ENCODE measurements at places on chromosomes 11 and 22. TPM values are rescaled to one million over a fixed set of nuclear protein-coding genes. Genes with fewer than 3 reads are reported as not detected.
A peak's percentile ranks its signal among the peaks of the same experiment; 100 is the strongest.

DNA sequence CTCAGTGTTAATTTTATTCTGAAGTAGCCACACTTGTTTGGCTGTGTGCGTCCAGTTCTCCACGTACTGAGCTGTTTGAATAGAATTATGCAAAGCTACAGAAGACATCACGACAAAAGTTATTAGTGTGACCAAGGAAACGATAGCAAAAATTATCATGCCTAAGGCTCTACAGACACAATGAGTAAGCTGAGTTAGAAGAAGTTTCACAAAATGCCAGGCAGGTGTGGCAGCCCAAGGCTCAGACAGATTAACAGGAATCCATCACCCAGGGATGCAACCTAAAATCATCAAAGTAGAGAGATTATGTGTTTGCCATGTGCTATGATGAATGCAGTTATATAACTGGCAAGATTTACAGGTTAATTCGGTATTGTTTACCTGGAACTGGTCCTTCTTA, 73.1 kb upstream of the INCENP start:
- no peak for DNase-seq

- no peak for DNase-seq
These were observed 62.2 kb downstream of the PARVA start for GRCh38 chr11:12439615-12440014.

DNA sequence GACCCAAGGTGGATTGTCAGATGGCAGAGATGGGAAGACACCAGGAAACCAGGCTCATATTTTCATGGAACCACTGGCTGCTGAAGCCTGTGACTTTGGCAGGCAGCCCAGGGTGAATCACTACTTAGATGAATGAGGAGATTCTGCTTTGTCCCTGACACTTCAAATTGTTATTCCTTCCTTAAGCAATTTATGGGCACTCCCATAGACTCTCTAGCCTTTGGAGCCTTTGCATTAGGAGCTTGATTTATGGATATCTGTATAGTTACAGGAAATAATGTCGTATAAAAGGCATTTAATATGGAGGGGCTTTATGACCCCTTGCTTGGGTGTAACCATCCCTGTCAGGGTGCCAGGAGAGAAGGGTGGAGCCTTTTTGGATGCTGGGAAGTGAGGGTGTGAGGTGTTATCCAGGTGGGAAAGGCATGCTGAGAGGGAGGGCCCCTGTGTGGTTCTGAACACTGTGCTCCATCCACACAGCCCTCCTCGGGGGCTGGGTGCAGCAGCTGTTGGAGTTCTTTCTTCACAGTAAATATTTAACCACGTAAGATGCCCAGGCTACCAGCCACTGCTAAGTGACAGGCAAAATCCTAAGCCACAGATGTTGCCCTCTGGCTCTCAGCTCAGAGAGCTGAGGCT, 35.3 kb downstream of the IL18 start:
- DNase-seq: peak; percentile 26

GRCh38 chr11:118689503-118689851, 10.0 kb upstream of the TREH start:
- no peak for DNase-seq

The CELSR1 gene
- total RNA-seq: 7.0 TPM
